Effector CD8-positive, alpha-beta T cell (primary cell): ENCODE measurements at places on chromosomes 1 and 21.

DNA sequence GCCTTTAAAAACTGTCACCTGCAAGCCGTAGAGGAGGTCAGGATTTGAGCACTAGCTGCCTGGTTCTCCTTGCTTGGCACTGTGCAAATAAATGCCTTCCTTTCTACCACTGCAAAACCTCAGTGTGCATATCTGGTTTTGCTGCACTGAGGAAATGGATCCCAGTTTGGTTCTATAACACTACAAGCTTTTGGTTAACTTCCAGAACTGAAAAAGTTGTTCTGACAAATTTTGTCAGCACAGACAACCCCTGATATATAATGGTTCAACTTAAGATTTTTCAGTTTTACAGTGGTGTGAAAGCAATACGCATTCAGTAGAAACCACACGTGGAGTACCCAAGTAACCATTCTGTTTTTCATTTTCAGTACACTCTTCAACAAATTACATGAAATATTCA is 29.8 kb upstream of the GALNT2 start:
- DNase-seq, result no peak

DNA sequence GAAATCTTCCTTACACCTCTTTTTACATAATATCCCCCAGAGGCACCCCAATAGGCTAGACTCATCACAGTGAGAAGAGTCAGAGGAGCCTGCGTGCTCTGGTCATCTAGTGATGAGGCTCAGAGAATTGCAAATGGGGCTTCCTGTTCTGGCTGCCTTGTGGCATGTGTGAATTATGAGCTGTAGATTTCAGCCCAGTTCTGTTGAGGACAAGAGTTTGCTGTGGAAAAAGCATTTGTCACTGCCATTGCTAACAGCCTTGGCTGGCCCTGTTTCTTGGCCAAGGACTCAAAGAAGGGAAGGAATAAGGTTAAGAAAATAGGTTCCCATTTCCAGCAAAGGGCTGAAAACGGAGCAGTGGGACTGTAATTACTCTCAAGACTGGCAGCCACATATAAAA is 30.7 kb downstream of the MRAP start:
- no peak for DNase-seq

DNA sequence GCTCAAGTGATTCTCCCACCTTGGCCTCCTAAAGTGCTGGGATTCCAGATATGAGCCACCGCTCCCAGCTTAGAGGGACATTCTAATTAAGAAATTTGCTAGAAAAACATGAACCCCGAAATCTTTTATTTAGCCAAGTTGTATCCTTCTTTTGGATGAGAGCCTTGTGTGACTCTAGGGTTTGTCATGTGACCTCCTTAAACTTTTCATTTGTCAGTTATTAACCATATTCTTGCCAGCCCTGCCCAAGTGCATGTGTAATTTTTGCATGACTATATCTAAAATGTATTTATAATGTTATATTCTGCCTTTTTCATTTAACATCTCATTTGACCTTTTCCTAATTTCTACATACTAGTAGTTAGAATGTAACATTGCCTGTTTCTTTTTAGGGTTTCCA is 1.9 kb downstream of the UTP25 start:
- DNase-seq, result no peak

DNA sequence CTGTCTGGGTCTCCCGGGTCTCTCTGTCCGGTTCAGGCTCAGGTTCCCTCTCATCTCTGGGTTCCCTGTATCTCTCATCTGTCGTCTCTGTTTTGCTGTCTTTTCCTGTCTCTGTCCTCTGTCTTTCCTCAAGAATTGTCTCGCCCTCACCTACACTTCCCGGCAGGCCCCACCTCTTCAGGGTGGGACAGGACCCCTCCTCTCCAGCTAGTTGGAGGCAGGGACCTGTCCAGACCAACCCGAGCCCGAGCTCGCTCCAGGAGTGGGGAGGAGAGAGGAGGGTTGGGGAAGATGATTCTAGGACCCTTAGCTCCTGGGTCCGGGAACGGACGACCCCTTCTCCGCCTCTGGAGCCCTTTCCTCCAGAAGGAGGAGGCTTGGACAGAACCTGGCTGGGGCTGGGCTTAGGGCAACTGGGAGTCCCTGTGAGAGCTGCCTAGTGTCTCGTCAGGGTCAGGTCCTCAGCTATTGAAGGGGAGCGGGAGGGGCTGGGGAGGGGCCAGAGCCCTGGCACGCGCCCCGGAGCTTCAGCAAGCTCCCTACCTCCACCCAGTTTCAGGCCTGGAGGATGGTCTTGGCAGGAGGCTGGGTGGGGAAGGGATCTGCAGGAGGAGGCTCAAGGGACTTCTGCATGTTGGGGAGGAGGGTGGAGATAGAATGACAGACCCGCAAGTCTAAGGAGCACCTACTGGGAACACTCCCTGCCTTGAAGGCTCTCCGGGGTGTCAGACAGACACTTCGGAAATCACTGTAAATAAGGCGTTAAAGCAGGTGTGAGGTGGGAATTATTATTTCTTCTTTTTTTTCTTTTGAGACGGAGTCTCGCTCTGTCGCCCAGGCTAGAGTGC is 26.3 kb upstream of the EPB41 start:
- DNase-seq, result no peak

DNA sequence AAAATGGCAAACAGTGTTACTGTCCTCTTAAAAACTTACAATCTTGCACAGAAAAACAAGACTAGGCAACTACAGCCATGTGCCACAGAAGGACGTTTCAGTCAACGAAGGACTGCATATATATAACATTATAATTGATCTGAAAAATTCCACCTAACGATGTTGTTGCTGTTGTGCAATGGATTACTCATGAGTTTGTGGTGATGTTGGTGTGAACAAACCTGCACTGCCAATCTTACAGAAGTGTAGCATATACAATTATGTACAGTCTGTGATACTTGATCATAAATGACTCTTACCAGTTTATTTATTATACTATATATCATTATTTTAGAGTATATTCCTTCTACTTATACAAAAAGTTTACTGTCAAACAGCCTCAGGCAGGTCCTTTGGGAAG is 6.8 kb upstream of the VAMP4 start:
- no peak for DNase-seq
